Panc1 (cell line): ENCODE measurements at places on chromosomes 13 and 19. TPM values are rescaled to one million over a fixed set of nuclear protein-coding genes. Genes with fewer than 3 reads are reported as not detected.

Gene HSPH1
- 145 TPM for total RNA-seq

Gene MYH14
- total RNA-seq, result 23.8 TPM

Gene TMC4
- 5.1 TPM for total RNA-seq

Gene IPO5
- total RNA-seq, result 122 TPM

Gene GPATCH1
- total RNA-seq, result 34.7 TPM

Gene COL5A3
- total RNA-seq, result 0.18 TPM
